ENCODE measurements at places on chromosomes 7 and 10. TPM values are rescaled to one million over a fixed set of nuclear protein-coding genes. Genes with fewer than 3 reads are reported as not detected.
A peak's percentile ranks its signal among the peaks of the same experiment; 100 is the strongest.

FOXP2 gene
- total RNA-seq = 4.0 TPM

NT5C3A gene
- 41.6 TPM for total RNA-seq

LMOD2 gene
- total RNA-seq = not detected

TRIL gene
- total RNA-seq = 0.67 TPM

TAS2R3 gene
- 0.47 TPM for total RNA-seq

ZNF727 gene
- total RNA-seq = 0.05 TPM

OR6B1 gene
- total RNA-seq = 0.05 TPM

NRP1 gene
- 55.6 TPM for total RNA-seq

FOXI2 gene
- total RNA-seq = under 0.01 TPM

RASA4 gene
- 3.7 TPM for total RNA-seq

INSIG1 gene
- total RNA-seq = 118 TPM

AS3MT gene
- 38.1 TPM for total RNA-seq

FBXO24 gene
- total RNA-seq = 0.67 TPM

BICC1 gene
- 5.3 TPM for total RNA-seq

- H3K36me3 ChIP-seq = no peaks in the 10 kb centered on the region
- H3K27me3 ChIP-seq = no peaks in the 10 kb centered on the region
- H3K4me3 ChIP-seq = no peak overlapping the region
- H3K27ac ChIP-seq = no peak overlapping the region
These were observed 140.7 kb downstream of the ICA1 start for GRCh38 chr7:8121243-8121642.

DNA sequence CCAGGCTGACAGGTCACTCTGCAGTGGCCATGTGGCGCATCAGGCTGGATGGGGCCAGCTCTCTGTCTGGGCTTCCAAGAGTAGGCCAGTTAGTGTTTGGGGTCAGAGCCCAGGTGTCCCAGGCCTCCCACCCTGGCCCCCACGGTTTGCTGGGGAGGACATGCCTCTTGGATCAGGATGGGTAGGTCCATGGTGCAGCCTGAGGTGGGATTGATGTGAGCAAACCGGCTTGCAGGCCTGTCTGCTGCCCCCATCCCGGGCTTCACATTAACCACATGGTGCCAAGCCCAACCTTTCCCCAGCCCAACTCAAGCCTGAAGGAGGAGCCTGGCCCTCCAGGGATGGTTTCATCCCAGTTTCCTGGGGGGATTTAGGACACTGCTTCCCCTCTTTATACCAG, 39.2 kb downstream of the LDB3 start:
- DNase-seq = no peak
- H3K27me3 ChIP-seq = no peaks in the 10 kb centered on the region
- no peaks in the 10 kb centered on the region for H3K36me3 ChIP-seq
- no peak overlapping the region for H3K27ac ChIP-seq
- H3K4me3 ChIP-seq = no peak overlapping the region

DNA sequence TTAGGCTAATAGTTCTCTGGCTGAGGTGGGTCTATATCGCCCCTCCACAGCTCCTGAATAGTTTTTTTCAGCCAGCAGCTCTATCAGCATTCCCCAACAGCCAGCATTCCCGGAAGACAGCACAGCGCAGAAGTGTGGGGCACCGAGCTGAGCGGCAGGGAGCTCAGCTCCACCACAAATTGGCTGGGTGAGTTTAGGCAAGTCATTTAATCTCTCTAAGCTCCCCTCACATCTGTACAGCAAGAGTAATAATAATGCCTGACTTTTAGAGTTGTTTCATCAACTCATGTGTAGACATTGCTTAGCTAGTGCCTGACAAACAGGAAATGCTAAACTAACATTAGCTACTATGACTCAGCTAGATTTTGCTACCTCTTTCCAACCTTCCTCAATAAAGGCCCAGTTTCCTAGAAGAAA, 247.9 kb upstream of the PTN start:
- no peak for DNase-seq
- H3K27me3 ChIP-seq = no peaks in the 10 kb centered on the region
- no peaks in the 10 kb centered on the region for H3K36me3 ChIP-seq
- H3K4me1 ChIP-seq = peaks cover 2% of the 10 kb centered on the region

- H3K4me1 ChIP-seq = no peaks in the 10 kb centered on the region
- H3K27me3 ChIP-seq = no peaks in the 10 kb centered on the region
- no peak overlapping the region for H3K27ac ChIP-seq
- no peak for DNase-seq
- H3K36me3 ChIP-seq = peaks cover 42% of the 10 kb centered on the region
These were observed 78.8 kb downstream of the SND1 start for GRCh38 chr7:127730658-127731276.

- H3K36me3 ChIP-seq = no peaks in the 10 kb centered on the region
- no peaks in the 10 kb centered on the region for H3K4me1 ChIP-seq
- no peak overlapping the region for H3K4me3 ChIP-seq
These were observed 2.8 kb downstream of the PKD1L1 start for GRCh38 chr7:47945261-47946015.

DNA sequence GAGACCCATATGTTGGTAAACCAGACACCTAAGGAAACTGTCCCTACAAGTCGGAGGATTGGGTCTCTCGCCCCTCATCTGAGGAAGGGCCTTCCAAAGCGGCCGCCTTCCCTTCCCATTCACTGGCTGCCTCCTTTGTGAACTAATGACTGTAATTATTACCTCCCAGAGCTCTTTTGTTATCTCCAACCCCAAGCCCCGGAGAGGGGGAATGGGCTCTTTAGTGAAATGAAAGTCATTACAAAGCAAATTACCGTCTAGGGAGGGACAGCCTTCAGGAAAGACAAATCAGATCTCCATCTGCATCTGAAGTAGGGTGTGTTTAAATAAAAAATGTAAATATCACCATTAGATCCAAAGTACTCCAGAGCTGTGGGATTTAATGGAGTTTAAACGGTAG, 2.6 kb upstream of the GAD2 start:
- DNase-seq = no peak
- H3K4me1 ChIP-seq = peaks cover 19% of the 10 kb centered on the region
- H3K36me3 ChIP-seq = no peaks in the 10 kb centered on the region
- H3K4me3 ChIP-seq = no peak overlapping the region
- H3K27ac ChIP-seq = no peak overlapping the region

DNA sequence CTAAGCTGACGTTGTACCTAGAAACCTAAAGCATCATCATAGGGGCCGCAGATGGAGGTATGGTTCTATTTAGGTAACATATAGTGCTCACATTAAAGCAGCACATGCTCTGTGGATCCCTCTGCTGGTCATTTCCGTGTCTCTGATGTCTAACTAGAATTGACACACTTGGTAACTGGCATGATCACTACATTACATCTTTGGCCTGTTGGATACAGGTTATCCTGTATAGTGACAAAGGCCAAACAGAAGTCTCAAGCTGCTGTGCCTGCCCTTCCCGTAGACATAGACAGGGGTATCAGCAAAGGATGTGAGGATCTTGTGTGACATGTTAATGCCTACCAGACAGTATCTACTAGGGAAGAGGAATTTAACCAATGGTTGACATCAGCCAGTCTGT, 51.2 kb downstream of the KIF5B start:
- no peak overlapping the region for H3K4me3 ChIP-seq
- no peaks in the 10 kb centered on the region for H3K27me3 ChIP-seq
- H3K4me1 ChIP-seq = peaks cover 3% of the 10 kb centered on the region

GRCh38 chr10:5816170-5816569, 2.9 kb upstream of the GDI2 start:
- peaks cover 8% of the 10 kb centered on the region for H3K4me1 ChIP-seq
- no peak for DNase-seq
- no peaks in the 10 kb centered on the region for H3K27me3 ChIP-seq

DNA sequence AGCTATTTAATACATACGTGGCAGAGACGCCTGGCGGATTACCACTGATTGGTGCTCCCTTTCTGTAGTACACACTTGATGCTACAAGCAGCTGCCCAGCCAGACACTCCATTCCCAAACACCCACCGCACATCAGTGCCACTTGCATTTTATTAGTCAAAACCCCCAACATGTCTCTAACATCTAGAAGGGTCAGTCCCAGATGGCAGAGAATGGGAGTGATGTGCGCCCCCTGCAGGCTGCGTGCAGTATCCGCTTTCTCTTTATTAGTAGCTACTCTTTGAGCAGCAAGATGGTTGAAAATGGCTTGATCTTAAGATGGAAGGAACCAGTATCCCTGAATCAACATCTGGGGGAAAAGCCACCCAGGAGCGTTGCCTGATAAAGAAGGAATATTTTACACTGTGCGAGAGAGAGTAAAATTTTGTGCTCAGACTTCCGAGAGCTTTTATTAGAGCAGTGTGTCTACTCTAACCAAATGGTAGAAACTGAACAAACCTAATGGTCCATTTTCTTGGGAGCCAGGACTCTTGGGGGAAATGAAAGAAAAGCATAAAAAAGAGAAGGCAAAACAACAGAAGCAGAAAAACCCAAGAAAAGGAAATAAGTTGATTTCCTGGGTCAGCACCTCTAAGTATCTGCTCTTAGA, 78.3 kb downstream of the ST8SIA6 start:
- no peak overlapping the region for H3K4me3 ChIP-seq
- no peaks in the 10 kb centered on the region for H3K27me3 ChIP-seq
- peak; percentile 42 for DNase-seq

DNA sequence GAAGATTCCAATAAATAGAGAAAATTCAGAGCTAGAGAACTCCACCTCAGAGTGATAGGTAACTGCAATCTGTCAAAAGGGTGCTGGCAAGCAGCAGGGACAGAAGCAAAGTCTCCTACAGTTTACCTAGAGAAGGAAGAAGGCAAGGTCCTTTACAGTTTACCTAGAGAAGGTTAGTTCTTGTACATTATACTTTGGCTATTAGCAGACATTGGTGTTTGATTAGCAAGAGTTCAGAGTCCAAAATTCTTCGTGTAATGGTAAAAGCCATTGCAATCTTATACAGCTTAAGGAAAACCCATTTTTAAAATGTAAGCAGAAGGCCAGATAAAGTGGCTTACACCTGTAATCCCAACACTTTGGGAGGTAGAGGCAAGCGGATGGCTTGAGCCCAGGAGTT, 45.9 kb downstream of the SLC25A13 start:
- DNase-seq = no peak
- no peaks in the 10 kb centered on the region for H3K27me3 ChIP-seq
- H3K4me3 ChIP-seq = no peak overlapping the region
- H3K36me3 ChIP-seq = no peaks in the 10 kb centered on the region
- peaks cover 8% of the 10 kb centered on the region for H3K4me1 ChIP-seq
- no peak overlapping the region for H3K27ac ChIP-seq

- H3K36me3 ChIP-seq = no peaks in the 10 kb centered on the region
- no peak overlapping the region for H3K4me3 ChIP-seq
These were observed 133.6 kb downstream of the GLI3 start for GRCh38 chr7:42103456-42103855.

GRCh38 chr7:40199076-40199802, 64.4 kb downstream of the SUGCT start:
- H3K27ac ChIP-seq = no peak overlapping the region
- no peak overlapping the region for H3K4me3 ChIP-seq
- no peaks in the 10 kb centered on the region for H3K36me3 ChIP-seq
- H3K27me3 ChIP-seq = no peaks in the 10 kb centered on the region

- H3K4me1 ChIP-seq = no peaks in the 10 kb centered on the region
- no peak overlapping the region for H3K27ac ChIP-seq
- no peak for DNase-seq
- no peak overlapping the region for H3K4me3 ChIP-seq
These were observed 40.4 kb downstream of the GNA12 start for GRCh38 chr7:2803755-2804154.

DNA sequence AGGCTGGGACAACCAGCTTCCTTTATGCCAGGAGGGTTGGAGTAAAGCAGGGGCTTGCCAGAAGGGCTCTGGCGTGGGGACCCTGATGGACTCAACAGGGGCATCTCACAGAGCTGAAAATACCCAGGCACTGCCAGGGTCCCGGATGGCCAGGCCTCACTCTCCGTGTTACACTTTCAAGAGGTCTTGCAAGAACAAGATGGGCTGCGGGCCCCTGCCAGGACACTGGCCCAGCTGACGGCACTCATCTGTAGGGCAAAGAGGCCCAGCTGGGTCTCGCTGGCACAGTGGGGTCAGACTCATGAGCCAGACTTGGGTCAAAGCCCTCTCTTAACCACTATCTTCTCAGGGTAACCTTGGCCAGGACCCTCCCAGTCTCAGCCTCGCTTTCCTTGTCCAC, 90.9 kb downstream of the FAM53B start:
- H3K4me3 ChIP-seq = no peak overlapping the region
- no peak for DNase-seq
- H3K36me3 ChIP-seq = no peaks in the 10 kb centered on the region

DNA sequence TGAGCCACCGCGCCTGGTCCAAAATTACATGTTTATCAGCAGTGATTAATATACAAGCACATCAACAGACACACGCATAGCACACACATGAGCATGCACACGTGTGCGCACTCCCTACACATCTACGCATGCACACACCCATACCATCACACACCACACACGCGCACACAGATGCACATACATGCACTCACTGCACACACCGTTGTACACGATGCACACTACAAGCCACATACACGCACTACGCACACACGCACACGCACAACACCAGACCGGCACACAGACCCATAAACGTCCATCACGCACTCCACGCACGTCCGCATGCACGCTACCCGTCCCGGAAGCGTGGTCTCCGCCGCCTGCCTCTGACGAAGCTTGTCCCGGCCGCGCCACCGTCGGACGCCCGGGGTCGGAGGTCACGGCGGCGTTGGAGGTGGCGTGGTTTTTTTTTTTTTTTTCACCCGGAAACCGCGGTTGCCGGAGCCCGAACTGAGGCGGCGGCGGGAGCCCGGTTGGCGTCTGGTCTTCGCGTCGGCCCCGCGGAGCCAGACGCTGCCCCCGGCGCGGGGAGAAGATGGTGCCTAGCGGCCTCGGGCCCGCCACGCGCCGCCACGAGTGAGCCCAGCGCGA, at the start of gene TMEM248:
Gene TMEM248 (plus strand): TSS at position 457 of the 627 bp plus-strand sequence. CDS start 20,641 bp downstream, outside the sequence.
- H3K4me3 ChIP-seq = peak within 1 kb of the TSS; percentile 100
- H3K27me3 ChIP-seq = no peaks in the 10 kb centered on the region
- peak within 1 kb of the TSS; percentile 84 for H3K27ac ChIP-seq
- peak; percentile 93 for DNase-seq

DNA sequence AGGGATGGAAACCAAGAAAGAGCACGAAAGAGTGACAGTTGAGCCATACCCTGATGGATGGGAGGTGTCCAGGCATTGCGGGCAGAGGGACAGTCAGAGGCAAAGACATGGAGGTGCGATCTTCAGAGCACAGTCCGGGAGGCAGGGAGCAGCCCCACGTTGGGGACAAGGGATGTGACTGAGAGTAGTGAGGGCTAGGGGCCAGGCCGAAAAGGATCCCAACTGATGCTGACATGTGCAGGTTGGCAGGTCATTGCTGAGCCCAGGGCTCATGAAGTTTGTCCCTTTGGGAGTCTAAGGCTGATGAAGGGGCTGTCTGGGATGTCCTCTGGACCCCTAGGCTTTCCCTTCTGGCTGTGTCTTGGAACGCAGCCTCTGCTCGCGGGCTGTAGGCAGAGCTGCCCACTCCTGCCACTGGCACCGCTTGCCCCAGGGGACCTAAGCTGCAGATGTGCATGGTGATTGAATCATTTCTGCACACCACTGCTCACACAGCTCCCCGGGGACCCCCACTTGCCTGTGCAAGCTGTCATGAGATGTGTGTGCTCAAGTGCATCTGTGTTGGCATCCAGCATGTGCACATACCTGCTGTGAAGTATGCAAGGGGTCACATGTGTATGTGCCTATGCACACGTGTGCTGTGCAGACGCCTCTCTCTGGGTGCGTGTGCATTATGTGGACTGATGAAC, 125.1 kb downstream of the ZMIZ1 start:
- H3K27ac ChIP-seq = no peak overlapping the region
- no peaks in the 10 kb centered on the region for H3K27me3 ChIP-seq
- no peaks in the 10 kb centered on the region for H3K4me1 ChIP-seq
- no peaks in the 10 kb centered on the region for H3K36me3 ChIP-seq
- no peak for DNase-seq
